ENCODE measurements at places on chromosomes 13 and 19.

GRCh38 chr13:113064534-113065405 is 40.8 kb upstream of the F7 start:
- no peak for DNase-seq

GRCh38 chr19:33134571-33135041 is 2.7 kb downstream of the WDR88 start:
- no peak for DNase-seq

GRCh38 chr19:6734096-6734696 is 3.2 kb downstream of the GPR108 start:
- DNase-seq: no peak

GRCh38 chr19:50739132-50739913 is 16.2 kb downstream of the CLEC11A start:
- no peak for DNase-seq

GRCh38 chr13:98285852-98286594 is 109.0 kb upstream of the RNF113B start:
- no peak for DNase-seq

DNA sequence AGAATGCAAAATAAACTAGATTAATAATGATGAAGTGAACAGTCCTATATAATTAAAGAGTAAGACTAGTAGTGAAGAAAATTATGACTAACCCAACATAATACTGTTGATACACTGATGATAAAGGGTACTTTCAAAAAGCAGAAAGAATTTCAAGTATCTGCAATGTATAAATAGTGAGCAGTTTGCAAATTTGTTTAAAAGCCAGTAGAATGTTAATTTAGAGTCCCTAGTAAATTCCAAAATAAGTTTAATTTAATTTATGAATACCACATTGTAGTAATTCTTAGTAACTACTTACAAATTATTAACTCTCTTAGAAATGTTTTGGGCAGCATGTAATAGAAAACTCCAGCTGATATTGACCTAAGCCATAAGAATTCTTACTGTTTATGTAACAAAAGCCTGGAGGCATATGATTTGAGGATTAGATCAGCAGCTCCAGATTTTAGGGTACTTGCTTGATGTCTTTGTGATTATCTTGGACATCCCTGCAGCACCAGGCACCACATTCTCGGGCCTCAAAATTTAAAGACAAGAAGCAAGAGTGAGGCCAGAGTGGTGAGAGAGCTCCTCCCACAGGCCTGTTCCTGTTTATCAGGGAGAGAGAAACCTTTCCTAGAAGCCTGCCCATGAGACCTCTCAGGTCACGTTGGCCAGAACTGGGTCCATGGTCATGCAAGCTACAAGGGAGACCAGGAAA is 67.6 kb upstream of the TDRD3 start:
- DNase-seq: no peak

GRCh38 chr19:18399008-18399407 is 1.6 kb upstream of the LRRC25 start:
- DNase-seq: no peak

DNA sequence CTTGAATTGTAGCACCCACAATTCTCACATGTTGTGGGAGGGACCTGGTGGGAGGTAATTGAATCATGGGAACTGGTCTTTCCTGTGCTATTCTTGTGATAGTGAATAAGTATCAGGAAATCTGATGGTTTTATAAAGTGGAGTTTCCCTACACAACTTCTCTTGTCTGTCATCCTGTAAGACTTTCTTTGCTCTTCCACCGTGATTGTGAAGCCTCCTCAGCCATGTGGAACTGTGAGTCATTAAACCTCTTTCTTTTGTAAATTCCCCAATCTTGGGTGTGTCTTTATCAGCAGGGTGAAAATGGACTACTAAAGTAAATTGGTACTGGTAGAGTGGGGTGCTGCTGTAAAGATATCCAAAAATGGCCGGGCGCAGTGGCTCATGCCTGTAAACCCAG is 215.6 kb downstream of the LIG4 start:
- DNase-seq: no peak

DNA sequence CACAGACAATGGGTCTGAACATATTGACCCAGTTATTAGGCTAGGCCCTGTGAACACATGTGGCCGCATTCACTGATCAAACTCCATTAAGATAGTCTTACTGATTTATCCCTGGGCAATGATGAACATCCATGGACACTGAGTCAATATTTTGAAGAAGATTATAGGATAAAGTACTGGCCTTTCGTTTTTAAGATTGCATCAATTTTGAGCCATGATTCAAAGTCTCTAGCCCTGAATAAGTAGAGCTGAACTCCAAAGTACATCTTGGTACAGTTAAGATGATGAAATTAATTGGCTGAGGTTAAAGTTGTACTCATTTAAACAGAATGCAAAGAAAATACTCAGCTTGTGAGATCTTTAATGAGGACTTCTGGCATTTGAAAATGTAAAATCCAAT is 1581.9 kb downstream of the EFNB2 start:
- DNase-seq: no peak

- DNase-seq: no peak
Observed at GRCh38 chr13:113118261-113119021, 4.2 kb upstream of the F10 start.

GRCh38 chr19:7373862-7374261 is 25.1 kb downstream of the ARHGEF18 start:
- DNase-seq: no peak

GRCh38 chr13:25608181-25608580 is 236.4 kb downstream of the ATP8A2 start:
- DNase-seq: no peak

DNA sequence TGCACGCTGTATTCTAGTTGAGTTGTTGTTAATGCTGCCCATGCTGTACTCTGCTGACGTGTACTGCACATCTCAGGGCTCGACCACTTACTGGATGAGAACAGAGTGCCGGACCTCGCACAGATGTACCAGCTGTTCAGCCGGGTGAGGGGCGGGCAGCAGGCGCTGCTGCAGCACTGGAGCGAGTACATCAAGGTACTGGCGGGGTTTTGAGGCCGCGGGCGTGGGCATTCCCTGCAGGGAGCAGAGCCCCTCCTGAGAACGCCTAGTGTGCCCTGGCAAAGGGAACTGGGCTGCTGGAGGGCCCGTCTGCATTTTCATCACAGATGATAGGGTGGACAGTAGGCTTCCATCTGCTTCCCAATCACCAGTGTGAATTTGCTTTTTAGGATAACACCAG is 29.9 kb downstream of the CUL4A start:
- no peak for DNase-seq

DNA sequence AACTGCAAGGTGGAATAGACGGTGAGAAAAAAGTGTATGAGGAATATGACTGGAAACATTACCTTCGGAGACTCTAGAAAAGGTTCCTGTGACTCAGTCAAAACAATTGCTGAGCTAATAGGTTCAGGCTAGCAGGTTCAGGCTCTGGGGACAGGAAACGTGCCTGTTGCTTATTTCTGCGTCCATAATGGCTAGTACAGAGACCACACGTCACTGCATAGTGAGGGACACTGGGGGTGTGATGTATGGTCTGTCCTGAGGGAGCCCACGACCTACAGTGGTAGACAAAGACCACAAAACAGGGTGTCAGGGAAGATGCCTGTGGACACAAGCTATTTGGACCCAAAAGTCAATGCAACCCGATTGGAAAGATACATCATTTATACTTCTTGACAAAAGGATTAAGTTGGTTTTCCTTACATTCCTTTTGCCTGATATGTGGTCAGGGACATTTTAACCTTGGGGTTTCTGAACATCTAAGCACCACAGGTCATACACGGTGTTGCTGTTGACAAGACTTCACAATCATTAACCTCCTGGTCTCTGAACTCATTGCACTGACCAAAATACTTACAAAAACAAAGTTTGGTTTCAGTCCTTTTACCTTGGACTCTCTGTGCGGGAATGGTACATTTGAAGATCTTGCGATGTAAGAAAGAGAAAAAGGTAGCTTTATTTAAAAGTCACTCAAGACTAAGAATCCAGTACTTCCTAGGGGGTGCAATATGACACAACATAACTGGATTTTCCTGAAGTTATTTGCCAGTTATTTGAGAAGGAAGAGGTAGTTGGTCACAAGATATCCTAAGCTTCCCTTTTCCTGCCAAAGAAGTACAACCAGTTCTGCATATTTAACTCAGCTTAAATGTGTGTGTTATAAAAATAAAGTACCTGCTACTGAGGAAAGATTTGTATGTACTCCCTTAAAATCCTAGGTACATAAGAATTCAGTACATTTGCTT is 20.0 kb downstream of the CRYL1 start:
- DNase-seq: no peak

DNA sequence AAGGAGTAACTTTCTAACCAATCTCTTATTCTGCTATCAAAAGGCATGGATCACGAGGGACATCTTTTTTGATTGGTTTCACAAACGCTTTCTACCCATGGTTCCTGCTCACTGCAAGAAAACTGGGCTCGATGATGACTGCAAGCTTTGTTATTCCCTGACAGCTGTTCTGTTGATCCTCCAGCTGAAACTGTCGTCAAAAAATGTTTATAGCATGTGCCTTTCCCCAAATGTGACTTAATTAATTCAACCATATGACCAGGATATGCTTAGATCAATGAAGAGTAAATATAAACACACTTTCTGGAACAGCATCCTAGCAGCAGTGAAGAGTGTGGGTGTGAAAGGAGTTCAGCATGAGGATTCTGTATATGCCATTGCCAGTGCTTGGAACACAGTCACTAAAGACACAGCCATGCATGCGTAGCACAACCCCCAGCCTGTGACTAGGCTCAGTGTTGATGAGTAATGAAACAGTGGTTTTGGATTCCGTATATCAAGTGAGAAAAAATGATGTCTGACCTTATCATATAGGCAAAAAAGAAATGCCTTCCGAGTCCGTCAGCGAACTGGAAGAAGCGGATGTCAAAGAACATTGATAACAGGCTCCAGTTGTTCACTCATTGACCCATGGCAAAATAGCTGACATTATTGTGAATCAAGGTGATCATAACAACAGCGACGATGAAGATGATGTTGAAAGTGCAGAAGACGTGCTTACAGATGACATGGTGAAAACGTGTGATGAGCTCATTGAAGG is 347.4 kb downstream of the FGF9 start:
- DNase-seq: no peak

- DNase-seq: no peak
Observed at GRCh38 chr19:3071768-3072167, 9.5 kb upstream of the TLE5 start.

DNA sequence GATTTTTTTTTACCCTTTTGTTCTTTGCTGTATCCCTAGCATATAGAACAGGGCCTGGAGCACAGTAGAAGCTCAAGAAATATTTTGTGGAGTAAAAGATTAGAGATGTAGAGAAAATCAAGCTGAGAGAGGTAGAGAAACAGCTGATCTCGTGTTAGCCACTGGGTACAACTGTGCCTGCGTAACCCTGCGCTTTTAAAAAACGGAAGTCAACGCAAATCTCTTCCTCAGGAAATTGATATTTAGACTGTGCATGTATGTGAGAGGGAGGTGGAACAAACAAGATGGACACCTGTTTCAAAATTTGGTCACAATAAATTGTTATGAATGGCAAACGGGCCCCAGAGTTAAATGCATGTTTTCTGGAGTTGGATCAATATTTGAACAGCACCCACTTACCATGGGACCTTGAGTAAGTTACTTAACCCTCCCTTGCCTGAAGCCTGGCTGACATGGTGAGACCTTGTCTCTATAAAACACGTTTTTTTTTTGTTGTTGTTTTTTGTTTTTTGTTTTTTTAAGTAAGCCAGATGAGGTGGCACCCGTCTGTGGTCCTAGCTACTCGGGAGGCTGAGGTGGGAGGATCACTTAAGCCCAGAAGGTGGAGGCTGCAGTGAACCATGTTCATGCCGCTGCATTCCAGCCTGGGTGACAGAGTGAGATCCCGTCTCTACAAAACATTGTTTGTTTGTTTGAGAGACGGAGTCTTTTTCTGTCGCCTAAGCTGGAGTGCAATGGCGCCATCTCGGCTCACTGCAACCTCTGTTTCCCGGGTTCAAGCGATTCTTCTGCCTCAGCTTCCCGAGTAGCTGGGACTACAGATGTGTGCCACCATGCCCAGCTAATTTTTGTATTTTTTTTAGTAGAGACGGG is 3.3 kb upstream of the EPOR start:
- no peak for DNase-seq

DNA sequence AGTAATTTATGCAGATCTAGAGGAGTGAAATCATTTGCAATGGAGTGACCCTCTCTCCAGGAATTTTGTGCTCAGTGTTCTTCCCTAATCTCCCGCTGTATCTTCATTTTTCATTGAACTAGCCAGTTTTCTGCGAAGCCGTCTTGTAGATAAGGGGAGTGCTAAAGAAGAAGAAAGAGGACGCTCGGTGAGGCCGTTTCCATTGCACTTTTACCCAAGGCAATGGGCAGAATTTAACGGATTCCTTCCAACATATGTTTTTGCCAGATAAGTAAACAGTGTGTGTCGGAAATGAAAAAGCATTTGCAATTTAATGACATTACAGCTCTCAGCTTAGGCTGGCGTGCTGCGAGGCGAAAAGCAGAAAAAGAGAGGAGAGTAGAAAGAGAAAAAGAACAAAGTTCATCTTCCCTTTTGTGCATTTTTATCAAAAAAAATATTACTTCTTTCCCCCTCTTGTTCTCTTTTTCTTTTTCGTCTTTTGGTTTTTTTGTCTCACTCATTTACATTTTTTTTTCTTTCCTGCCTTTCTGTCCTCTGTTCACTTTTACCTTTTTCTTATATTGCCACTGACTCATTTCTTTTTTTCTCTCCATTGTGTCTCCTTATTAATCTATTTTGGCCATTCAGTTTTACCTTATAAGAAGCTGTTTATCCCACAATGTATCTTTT is 49.9 kb downstream of the SOX21 start:
- no peak for DNase-seq

GRCh38 chr19:6767081-6767356 is 216 bp downstream of the SH2D3A start:
- no peak for DNase-seq

DNA sequence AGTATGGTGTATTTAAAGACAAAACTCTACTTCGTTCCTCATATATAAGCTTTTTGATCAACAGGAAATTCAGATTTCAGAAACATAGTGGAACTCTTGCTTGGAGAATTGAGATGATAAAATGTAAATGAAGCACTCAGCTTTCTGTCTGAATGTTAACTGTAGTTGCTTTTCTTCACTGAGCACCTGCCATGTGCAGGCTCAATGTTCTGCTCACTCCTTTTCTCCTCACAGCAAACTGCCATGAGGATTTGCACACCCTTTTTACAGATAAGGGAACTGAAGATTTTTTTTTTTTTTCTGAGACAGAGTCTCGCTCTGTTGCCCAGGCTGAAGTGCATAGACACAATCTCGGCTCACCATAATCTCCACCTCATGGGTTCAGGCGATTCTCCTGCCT is 28.0 kb upstream of the FOXO1 start:
- DNase-seq: no peak

DNA sequence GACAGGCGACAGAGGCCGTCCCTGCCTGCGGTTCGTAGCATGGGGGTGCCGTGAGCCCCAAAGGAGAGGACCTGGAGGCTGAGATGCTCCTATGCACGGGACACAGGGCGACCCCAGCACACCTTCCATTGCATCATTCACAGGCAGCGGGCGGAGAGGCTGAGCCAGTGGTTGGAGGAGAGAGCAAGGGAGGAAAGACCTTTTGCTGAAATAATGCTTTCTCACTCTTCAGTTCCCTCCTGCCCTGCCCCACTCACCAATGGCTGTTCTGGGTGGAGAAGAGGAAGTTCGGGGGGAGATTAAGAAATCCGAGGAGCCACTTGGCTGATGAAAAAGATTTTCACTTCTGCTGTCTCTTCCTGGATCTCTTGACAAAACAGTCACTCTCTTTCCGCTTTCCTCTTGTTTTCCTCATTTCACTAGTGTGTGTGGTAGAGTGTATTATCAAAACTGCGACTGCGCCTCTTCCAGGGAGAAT is at the start of gene NLRP12:
Gene NLRP12, minus strand, starts transcription at position 181 of the 478 bp plus-strand sequence. Its CDS starts 140 bp downstream, at position 41.
- no peak for DNase-seq

- no peak for DNase-seq
Observed at GRCh38 chr13:31029102-31029501, 96.6 kb downstream of the TEX26 start.

Data from vagina (tissue), 2 donors.